Fibroblast of skin of right quadriceps (primary cell): ENCODE measurements at places on chromosomes 16 and 17.

GRCh38 chr17:48177816-48178215, 70.2 kb downstream of the SNX11 start:
- no peak for DNase-seq

DNA sequence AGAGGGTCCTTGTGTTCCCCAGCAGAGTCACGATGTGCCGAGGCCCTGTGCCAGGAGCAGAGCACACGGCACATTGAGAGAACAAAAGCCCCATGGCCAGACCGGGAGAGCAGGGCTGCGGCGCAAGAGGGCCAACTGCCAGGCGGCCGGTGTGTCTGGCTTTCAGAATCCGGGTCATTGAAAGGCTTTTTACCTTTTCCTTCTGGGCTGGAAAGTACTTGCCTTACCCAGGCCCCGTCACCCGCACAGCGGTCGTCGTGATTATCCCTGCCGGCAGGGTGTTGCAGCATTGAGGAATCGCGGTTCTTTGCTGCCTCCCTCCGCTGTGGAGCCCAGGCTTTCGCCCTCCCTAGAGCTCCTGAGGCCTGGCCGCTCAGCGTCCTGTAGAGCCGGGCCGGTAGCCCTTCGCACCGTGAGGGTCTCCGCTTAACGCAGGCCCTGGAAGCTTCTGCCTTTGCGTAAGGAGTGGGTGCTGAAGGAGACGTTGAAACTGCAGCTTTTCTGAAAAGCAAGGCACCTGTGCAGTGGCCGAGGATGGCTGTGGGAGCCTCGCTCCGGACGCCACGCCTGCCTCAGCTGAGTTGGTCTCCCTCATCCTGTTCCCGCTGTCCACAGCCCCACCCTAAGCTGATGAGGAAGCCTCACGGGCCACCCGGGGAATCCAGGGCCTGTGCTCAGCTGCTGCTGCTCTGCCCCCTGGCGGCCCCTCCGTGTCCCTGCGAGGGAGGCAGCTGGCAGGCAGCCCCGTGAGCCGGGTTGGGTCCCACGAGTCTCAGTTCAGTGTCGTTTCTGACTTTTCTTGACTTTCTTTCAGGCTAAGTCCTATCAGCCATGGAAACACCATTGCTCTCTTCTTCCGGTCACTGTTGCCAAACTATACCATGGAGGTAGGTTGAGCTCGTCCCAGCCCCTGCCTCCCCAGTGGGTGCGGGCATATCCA, 8.6 kb upstream of the MC1R start:
- DNase-seq, result peak; percentile 68

GRCh38 chr17:64073771-64074703, 53.6 kb upstream of the ICAM2 start:
- no peak for DNase-seq

GRCh38 chr16:1006781-1007180, 25.2 kb downstream of the SOX8 start:
- DNase-seq, result no peak

- no peak for DNase-seq
These were observed 197.3 kb upstream of the SDK2 start for GRCh38 chr17:73841431-73842060.

DNA sequence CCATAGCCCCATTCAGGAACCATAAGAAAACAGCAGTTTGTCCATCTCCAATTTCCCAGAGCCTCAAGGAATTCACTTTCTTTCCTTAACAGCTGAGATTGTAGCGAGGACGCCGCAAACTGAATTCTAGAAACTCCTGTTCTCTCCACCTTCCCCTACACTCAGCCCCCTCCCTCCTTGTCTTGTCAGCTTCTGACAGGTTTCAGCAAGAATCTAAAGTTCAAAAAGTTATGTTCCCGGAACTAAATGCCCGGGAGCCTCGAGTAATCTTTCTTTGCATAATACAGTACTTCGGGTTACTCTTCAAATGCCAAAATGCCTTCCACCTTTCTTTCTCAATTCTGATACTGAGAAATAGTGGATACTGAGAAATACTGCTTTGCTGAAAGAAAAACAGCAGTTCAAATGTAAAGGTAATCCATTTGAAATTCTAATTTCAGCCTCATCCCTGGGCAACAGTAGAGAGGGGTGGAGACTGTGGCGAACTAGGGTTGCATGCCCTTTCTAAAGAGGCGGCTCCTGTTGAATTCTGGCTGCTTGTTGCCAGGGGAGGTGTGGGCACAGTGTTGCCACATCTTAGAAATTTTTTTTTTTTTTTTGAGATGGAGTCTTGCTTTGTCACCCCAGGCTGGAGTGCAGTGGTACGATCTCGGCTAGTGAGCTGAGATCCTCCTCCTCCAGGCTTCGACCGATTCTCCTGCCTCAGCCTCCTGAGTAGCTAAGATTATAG, 63.5 kb upstream of the USP7 start:
- no peak for DNase-seq

DNA sequence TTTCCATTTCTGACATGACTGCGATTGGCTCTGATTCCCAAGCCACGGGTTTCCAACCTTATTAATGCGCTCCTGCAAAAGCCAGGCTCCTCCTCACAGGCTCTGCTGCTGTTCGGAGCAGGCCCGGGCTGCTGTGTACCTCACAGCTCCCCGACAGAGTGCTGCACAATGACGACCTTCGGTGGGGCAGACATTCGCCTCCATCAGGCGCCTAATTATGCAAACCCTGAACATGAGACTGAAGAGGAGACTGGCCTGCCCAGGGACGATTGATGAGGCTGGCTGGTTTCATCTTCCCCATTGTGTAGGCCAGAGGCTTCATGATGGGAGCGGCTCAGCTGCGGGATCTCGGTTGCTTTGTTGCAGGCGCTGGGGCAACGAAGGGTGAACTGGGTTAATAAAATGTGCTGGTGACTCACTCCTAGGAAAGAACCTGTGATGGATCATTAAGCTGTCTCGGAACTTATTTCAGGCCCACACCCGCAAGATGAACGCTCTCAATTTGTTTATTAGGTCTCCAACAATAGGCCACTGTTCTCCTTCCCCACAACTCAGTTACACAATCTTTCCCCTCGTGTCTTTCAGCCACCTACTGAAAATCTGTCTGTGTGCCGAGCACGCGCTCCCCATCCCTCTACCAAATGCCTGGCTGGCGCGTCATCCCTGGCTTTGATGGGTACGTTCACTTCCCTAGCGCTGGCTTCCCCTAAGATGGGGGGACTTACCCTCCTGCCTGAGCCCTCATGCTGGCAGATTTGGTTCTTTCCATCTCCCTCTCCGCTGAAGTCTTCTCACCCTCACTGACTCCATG, 27.2 kb upstream of the TOB1 start:
- DNase-seq, result peak; percentile 14

GRCh38 chr17:39801055-39801454, 63.1 kb downstream of the IKZF3 start:
- DNase-seq, result no peak

DNA sequence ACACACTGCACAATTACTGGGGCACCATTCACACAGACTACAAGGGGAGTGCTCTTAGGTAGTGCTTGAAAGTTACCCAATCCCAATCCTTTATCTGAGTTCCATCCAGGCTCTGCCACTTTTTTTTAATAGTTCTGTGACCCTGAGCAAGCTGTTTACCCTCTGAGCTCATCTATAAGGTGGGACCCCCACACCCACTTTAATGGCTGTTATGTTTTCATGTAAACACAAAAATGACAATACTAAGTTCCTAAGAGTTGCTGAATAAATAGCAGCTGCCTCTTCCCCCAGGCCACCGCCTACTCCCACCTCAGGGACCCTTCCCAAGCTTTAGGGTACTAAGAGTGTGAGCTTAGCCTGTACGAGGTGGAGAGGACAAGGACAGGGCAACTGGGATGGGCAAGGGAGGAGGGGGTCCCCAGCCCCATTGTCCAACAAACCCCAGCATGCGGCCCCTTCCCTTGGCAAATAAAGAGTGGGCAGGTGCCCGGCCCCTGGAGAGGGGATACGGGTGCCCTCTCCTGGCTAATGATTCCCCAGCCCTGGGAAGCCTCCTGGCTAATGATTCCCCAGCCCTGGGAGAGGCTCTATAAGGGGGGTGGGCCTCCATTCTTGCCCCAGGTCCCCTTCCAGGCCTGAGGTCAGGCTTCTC, 14.6 kb downstream of the SLC13A2 start:
- DNase-seq, result no peak

DNA sequence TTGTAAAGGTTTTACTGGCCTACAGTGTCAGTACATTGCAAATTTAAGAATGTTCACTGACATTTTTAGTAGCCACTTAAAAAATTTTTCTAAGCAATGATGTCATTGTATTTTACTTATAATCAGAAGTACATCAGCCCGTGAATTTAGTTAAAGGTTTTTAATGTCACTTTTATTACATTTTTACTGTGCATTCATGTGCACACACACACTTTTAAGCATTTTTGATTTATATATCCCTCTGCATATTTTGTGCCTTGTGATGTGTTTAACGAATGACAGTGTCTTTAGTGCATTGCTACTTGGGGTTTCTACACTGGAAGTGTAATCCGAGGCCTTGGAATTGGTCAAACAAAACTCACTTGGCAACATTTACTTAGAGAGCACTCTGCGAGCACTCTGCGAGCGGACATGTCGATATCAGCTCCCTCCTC, 190.4 kb downstream of the WWOX start:
- no peak for DNase-seq

DNA sequence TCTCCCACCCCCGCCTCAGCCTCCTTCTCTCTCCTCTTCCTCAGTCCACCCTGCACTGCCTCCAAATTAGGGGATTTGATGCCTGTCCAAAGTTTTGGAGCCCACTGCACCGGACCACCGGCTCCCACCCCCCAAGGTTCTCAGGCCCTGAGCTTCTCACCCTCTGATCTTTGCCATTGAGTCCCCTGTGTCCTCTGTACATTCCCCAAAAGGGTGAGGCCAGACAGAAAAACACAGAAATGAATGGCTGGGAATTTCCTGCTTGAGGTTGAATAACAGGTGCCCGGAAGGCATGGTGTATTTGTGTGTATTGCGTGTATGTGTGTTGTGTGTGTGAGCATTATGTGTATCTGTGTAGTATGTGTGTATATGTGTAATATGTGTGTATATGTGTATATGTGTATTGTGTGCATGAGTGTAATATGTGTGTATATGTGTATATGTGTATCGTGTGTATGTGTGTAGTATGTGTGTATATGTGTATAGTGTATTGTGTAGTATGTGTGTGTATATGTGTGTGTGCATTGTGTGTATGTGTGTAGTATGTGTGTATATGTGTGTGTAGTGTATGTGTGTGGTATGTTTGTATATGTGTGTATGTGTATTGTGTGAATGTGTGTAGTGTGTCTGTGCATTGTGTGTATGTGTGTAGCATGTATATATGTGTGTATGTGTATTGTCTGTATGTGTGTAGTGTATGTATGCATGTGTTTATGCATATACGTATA, 16.0 kb upstream of the CCL17 start:
- DNase-seq, result no peak

GRCh38 chr17:79452706-79453105, 158.1 kb downstream of the RBFOX3 start:
- no peak for DNase-seq

DNA sequence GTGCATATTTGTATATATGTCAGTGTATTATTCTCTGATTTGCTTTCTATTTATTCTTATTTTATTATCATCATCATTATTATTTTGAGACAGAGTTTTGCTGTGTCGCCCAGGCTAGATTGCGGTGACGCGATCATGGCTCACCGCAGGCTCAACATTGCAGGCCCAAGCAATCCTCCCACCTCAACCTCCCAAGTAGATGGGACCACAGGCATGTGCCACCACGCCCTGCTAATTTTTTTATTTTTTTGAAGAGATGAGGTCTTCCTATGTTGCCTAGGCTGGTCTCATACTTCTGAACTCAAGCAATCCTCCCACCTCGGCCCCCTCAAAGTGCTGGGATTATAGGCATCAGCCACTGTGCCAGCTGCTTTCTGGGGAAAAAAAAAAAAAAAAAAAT, 8.4 kb upstream of the ARHGAP17 start:
- no peak for DNase-seq

DNA sequence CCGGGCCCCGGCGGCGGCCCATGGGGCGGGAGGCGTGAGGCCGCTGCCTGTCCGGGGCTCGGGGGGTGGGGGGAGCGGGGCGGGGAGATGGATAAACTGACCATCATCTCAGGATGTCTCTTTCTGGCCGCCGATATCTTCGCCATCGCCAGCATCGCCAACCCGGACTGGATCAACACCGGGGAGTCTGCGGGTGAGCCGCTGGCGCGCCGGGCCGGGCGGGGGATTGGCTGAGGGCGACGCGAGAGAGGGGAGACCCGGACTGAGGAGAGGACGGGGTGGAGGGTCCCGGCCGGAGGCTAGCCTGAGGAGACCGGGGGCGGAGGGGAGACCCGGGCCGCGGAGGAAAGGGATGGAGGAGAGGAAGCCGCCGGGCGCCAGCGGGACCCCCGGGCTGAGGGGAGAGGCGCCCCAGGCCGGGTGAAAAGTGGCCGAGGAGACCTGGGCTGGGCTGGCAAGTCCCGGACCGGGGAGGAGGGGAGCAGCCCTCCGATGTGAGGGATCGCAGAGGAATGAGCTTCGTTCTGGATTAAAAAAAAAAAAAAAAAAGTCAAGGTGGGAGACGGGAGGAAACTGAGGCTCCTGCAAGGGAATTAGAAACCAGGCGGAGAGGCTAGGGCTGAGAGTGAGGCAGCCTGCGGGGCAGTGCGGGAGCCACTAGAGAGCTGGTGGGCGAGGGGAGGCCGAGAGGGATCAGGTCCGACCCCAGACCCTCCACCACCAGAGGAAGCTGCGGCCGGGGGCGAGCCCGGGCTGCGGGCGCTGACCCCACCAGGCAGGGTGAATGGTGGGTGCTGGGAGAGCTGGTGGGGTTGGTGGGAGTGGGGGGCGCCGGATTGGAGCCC, 526 bp downstream of the MOSMO start:
- no peak for DNase-seq

DNA sequence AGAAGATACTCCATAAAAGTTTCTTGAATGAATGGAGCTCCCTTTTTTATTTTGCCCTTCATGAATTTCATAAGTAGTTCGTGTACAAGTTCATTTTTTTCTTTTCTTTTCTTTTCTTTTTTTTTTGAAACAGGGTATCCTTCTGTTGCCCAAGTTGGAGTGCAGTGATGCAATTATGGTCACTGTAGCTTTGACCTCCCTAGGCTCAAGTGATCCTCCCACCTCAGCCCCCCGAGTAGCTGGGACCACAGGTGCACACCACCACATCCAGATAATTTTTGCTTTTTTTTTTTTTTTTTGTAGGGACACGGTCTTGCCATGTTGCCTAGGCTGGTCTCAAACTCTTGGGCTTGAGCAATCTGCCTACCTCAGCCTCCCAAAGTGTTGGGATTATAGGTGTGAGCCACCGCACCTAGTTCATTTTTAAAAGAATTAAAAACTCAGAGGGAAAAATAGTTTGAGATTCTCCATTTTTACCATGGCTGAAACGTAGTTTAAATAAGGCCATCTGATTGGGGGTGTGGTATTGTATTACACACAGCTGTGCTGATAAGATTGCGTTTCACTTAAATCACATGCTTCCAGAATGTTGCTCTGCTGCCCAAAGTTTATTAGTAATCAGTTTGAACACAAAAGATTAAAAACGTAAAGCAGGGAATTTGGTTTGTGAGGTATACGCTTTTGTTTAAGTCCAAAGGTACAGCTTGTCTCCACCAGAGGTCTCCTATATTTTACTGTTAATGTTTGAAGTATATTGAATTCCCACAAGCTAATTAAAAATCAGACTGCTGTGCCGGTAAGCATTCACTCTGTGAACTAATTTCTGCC, 154.1 kb downstream of the SOCS1 start:
- no peak for DNase-seq
